SW 1271 (cell line): ENCODE measurements at places on chromosomes 1 and 21.

DNA sequence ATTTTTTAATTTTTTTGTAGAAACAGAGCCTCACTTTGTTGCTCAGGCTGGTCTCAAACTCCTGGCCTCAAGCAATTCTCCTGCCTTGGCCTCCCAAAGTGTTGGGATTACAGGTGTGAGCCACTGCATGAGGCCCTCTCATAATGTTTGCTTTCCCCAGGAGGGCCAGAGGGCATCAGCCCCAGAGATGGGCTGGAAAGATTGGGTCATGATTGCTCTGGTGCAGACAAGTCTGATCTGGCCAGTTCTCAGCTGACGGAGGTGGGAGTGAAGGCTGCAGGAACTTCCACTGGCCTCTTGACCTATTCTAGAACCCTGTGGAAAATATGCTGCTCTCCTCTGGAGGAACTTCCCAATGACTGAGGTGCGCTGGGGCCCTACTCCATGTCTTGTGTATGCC, 43.4 kb upstream of the RD3 start:
- no peak for DNase-seq

GRCh38 chr1:203276408-203276807, 28.9 kb upstream of the BTG2 start:
- DNase-seq: no peak

- DNase-seq: no peak
Observed at GRCh38 chr1:86085741-86086409, 70.7 kb downstream of the COL24A1 start.

GRCh38 chr1:242225767-242226573, 227.1 kb upstream of the MAP1LC3C start:
- DNase-seq: no peak

- DNase-seq: no peak
Observed at GRCh38 chr1:156553860-156554485, 18.4 kb downstream of the IQGAP3 start.
